CD8-positive, alpha-beta T cell (primary cell): ENCODE measurements at places on chromosomes 3 and 15.

GRCh38 chr3:107392549-107393165 lies 15.4 kb downstream of the CCDC54 start:
- no peak for DNase-seq

DNA sequence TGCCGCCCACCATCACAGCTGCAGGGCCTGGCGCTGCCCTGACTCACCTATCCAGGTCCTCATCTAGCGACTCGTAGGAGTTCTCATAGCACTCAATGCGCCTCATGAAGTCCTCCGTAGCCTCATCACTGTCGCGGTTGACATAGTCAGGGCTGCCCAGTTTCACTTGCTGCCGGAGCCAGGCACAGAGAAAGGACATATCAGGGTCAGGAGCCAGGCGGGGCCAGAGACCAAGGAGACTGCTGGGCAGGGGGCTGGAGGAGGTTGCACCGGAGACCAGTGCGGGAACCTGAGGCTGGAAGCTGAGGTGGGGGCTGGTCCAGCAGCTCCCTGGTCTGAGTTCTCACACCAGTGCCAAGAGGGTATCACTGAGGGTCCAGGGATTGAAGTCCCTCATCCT lies 18.2 kb downstream of the PFKFB4 start:
- no peak for DNase-seq

GRCh38 chr3:99714146-99714545 lies 75.8 kb downstream of the COL8A1 start:
- DNase-seq, result no peak

DNA sequence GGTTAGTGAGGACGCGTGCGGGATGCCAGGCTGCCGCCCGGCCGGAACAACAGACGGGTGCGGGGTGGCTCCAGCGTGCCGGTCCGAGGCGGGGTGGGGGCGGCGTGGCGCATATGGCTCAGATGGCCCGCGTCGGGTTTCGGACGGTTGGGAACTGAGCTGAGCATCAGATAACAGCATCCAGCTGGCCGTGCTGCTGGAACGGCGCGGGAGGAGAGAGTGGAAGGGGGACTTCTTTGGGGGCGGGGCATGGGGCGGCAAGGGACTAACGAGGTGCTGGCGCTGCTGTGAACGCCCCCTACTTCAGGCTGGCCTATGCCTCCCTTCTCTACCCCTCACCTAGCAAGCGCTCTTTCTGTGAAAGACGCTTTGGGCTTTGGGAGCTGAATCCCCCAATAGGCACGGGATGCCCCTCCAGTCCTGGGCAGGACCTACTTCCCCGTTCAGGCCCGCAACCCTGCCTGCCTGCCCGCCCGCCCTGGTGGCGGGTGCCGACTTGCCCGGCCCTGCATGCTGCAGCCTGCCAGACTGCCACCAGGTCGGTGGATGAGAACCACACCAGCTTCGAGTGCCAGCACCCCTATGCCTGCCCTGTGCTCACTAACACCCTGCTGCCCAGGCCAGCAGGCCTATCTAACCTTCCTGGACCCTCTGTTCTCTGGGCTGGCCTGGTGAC lies 542 bp downstream of the INKA1 start:
- peak; percentile 77 for DNase-seq

- DNase-seq, result no peak
These were observed 83.2 kb upstream of the SMAD3 start for GRCh38 chr15:66982250-66982649.

DNA sequence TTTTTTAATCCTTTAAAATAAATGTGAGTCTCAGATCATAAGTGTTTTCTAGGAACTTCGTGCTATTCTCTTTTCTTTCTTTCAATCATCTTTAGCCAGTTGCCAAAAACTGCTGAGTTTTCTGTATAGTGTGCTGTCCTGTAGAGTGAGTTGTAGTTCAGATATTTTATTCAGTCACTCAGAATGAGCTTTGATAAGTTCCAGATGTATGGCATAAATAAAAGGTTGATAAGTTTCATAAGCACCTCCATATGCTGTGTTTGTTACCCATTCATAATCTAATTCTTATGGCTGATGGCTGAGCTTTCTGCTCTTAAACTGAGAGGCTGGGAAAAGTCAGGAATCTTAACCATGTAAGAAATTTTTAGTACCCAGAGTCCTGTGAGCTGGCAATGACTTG lies 59.3 kb upstream of the COL6A6 start:
- DNase-seq, result no peak

DNA sequence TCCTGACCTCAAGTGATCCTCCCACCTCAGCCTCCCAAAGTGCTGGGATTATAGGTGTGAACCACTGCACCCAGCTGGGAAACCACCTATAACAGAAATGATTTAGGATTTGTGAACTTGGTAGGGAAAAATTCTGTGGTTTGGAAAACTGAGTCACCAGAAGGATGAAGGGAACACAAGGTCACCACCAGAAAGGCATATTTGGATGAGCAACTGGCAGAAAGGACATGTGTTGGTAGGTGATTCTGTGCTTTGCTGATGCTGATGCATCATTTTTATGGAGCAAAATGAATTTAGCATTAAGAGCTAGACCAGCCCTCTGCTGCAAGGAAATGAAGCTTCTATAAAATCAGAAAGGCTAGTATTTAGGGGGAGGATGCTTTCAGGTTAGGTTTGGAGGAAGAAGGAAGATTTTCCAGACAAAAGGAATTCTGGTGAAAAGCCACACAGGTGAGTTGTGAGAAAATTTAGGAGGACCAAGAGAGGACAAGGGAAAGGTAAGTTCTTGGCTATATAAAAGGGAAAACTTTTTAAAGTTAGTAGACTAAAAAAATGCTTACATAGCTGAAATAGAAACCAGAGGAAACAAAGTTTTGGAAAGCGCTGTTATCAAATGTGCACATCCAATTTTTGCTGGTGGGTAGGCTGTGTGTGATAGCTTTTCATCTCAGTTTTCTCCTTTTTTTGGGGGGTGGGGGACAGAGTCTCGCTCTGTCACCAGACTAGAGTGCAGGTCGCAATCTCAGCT lies 3.6 kb downstream of the PXK start:
- DNase-seq, result no peak

- no peak for DNase-seq
These were observed 350.8 kb downstream of the PTPRG start for GRCh38 chr3:61912158-61912557.

GRCh38 chr3:64616953-64617352 lies 70.8 kb downstream of the ADAMTS9 start:
- no peak for DNase-seq

DNA sequence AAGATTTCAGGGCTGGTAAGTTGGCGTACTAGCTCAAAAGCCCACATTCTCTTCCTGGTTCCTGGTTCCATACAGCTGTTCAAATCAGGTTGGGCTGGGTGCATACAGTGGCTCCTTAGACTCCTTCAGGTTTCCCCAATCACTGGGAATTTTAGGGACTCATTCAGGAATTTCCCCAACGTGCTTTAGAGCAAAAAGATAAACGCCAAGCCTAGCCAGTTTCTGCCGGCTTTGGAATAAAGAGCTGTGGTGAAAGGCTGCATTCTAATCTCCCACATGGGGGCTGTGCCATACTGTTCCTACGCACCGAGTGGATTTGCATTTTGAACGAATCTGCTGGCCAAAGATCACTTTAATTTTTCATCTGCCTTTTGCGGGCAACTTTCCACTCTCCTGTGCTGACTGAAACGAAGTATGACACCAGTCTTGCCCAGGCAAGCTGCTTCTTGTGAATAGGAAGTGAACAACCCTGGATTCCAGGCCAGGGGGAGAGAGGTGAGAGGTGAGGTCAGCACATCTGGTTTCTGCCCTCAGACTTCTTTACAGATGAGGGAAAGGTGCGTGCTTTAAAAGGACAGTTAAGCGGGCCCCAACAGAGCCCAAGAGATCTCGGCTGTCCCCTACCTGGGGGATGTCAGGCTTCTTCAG lies 184.2 kb upstream of the PDZRN3 start:
- DNase-seq, result no peak

- DNase-seq, result no peak
These were observed 353.6 kb downstream of the SHQ1 start for GRCh38 chr3:72494626-72495025.

DNA sequence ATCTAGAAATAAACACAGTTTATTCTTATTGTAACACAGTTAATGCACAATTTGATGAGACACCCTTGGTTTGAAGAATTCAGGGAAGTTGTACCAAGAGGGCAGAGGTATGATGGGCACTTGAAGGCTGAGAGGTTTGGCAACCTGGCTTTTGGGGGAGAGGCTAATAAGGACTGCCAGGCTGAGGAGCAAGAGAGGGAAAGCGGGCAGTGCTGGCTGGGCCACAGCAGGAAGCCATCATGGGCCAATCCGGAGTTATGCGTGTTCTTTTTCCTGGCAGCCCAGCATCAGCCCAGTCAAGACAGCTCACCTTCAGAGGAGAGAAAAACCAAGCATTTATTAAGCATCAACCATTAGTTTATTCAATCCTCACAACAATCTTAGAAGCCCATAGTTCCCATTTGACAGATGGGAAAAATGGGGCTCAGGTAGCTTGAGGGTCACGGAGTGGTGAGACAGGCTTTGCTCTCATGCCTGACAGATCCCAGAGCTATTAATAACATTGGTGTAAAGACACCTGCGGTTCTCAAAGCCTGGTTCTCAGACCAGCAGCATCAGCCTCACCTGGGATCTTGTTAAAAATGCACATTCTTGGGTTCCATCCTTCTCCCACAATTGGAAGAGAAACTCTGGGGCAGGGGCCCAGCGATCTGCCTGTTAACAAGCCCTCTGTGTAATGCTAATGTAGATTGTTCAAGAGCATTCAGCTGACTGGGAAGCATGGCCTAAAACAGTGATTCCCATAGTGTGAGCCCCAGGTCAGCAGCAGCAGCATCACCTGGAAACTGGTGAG lies 183.7 kb downstream of the NTRK3 start:
- no peak for DNase-seq

DNA sequence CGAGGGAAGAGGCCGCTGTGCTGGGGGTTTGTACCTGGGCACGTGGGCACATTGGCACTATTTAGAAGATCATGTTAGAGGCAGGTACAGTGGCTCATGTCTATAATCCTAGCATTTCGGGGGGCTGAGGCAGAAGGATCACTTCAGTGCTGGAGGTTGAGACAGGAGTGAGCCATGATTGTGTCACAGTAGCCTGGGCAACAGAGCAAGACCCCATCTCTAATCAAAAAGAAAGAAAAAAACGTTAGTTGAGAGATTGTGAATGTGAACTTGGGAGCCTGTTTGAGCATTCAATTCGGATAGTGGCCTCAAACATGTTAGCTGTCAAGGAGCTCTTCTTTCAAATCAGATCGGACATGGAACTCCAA lies 36.6 kb downstream of the IDH2 start:
- no peak for DNase-seq

DNA sequence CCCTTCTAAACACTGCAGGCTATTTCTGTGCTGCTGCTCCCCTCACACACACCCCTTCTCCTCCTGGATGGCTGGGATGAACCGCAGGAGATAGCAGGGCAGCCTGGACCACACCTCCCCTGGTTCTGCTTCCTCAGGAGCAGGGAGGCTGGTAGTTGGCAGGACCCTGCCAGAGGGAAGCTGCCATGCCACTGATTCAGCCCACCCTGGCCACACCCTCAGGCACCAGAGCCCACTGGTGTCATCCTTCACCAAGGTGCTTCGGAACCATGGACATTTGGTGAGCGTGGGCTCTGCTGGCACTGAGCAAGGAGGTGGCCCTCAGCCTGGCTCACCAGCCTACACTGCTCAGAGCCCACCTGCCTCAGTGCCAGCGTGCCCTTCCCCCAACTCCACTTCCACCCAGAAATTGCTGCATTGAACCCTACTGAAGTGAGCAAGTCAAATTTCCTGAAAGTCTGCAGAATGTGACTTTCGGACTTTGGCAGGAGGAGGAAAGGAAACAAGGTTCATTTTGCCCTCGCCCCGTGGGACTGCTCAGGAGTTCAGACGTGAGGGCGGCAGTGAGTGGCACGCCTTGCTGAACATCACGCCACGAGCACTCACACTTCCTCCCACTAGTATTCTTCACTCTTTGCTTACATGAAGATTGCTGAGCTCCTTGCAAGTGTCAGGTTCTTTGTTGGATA lies 26.3 kb downstream of the BMF start:
- no peak for DNase-seq

DNA sequence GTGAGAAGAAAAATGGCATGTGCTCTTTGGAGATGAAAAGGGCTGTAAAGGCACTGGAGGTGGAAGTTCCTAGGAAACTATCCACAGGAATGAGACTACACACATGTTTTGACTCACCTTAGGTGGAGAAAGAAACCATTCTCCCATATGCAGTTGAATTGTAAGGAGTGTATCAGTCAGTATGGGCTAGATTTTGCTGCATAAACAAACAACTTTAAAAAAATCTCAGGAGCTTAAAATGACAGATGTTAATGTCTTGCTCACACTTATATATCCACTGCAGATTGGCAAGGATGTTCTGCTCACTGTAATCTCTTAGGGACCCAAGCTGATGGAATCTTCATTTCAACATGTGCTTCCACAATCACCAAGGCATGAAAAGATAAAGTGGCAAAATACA lies 25.6 kb downstream of the RPL22L1 start:
- DNase-seq, result no peak

DNA sequence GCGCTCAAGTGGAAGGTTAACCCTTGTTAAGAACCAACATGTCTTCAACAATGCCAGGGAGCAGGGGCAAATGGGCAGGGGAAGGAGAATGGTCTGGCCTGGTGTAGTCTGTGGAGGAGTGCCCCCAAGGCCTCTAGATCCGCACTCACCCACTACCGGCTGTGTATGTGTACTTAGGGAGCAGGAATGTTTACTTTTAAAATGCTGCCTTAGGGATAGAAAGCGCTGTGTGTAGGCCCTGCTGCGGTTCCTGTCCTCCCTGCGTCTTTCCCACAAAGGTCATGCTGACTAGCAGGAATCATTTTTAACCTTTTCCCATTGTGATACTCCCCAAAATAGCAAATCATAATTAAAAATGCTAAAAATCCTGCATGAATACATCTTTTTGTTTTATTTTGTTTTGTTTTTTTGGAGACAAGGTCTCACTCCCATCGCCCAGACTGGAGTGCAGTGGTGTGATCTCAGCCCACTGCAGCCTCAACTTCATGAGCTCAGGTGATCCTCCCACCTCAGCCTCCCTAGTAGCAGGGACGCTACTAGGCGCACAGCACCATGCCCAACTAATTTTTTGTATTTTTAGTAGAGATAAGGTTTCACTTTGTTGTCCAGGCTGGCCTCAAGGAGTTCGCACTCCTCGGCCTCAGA lies 35.9 kb upstream of the CEMIP start:
- DNase-seq, result no peak

DNA sequence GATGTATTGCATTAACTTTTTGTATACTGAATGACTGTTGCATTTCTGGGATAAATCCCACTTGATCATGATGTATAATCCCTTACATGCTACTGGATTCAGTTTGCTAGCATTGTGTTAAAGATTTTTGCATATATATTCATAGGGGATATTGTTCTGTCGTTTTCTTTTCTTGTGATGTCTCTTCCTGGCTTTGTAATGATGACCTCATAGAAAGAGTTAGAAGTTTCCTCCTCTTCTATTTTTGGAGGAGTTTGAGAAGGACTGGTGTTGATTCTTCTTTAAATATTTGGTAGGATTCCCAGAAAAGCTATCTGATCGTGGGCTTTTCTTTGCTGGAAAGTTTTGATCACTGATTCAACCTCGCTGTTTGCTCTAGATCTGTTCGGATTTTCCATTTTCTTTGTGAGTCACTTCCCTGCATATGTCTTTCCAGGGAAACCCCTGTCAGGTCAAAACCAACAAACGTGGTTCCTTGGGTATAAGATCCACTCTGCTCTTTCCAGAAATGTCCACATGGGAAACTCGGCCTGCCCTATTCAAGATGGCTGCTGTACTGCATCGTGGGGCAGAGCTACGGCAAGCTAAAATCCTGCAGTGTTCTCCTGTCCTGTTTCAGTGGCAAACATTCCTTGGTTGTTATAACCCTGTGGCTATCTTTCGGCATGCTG lies 120.4 kb downstream of the GABRG3 start:
- no peak for DNase-seq
